ENCODE measurements at places on chromosomes 13 and 19. TPM values are rescaled to one million over a fixed set of nuclear protein-coding genes. Genes with fewer than 3 reads are reported as not detected.
A peak's percentile ranks its signal among the peaks of the same experiment; 100 is the strongest.

GRCh38 chr19:19751846-19752245 is 18.9 kb upstream of the ZNF14 start:
- no peak overlapping the region for H3K4me3 ChIP-seq
- H3K27me3 ChIP-seq, result no peaks in the 10 kb centered on the region
- H3K4me1 ChIP-seq, result no peaks in the 10 kb centered on the region

GRCh38 chr13:111945086-111945485 is 121.9 kb upstream of the SOX1 start:
- H3K27ac ChIP-seq, result no peak overlapping the region
- H3K36me3 ChIP-seq, result no peaks in the 10 kb centered on the region
- DNase-seq, result no peak
- no peak overlapping the region for H3K4me3 ChIP-seq
- H3K27me3 ChIP-seq, result no peaks in the 10 kb centered on the region

DNA sequence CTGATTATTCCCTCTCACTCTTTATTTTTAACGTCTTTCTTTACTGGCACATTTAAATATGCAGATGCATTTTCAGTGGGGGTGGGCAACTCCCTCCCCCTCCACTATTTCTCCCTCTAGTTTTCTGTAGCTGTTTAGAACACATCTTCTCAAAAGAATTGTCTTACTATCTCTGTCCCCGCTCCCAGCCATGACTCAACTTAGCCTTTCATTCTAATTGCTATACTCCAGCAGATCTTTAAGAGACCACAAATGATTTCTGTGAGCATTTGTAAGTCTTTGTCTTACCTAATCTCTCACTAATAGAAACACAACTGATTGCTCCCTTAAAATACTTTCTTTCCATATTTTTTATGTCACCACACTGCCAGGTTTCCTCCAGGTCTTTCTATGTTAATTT is 350.9 kb downstream of the SPRY2 start:
- H3K4me3 ChIP-seq, result no peak overlapping the region
- H3K36me3 ChIP-seq, result no peaks in the 10 kb centered on the region
- DNase-seq, result no peak
- H3K27me3 ChIP-seq, result no peaks in the 10 kb centered on the region
- no peak overlapping the region for H3K27ac ChIP-seq

DNA sequence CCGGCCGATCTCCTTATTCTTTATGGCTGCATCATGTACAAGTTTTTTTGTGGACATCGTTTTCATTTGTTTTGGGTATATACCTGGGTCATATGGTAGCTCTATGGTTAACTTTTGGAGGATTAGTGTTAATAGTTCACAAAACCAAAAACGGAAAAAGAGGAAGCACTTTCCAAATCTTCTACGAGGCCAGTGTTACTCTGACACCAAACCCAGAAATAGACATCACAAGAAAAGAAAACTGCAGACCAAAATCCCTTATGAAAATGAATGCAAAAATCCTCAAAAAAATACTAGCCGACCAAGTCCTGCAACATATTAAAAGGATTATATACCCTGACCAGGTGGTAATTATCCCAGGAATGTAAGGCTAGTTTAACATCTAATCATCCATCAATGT is 29.8 kb downstream of the ADGRE2 start:
- no peaks in the 10 kb centered on the region for H3K4me1 ChIP-seq
- no peaks in the 10 kb centered on the region for H3K27me3 ChIP-seq
- H3K27ac ChIP-seq, result no peak overlapping the region
- no peaks in the 10 kb centered on the region for H3K36me3 ChIP-seq

- no peak overlapping the region for H3K4me3 ChIP-seq
- H3K27ac ChIP-seq, result no peak overlapping the region
- H3K4me1 ChIP-seq, result peaks cover 13% of the 10 kb centered on the region
- peaks cover 92% of the 10 kb centered on the region for H3K36me3 ChIP-seq
- no peaks in the 10 kb centered on the region for H3K27me3 ChIP-seq
- no peak for DNase-seq
These were observed 6.3 kb downstream of the DPP9 start for GRCh38 chr19:4717191-4717965.

- H3K36me3 ChIP-seq, result no peaks in the 10 kb centered on the region
- no peaks in the 10 kb centered on the region for H3K27me3 ChIP-seq
- H3K27ac ChIP-seq, result no peak overlapping the region
- no peak for DNase-seq
- no peaks in the 10 kb centered on the region for H3K4me1 ChIP-seq
These were observed 53.6 kb downstream of the GATAD2A start for GRCh38 chr19:19459073-19459472.

GRCh38 chr13:66655847-66656454 is 574.2 kb downstream of the PCDH9 start:
- DNase-seq, result no peak
- H3K4me3 ChIP-seq, result no peak overlapping the region
- H3K36me3 ChIP-seq, result no peaks in the 10 kb centered on the region
- peaks cover 16% of the 10 kb centered on the region for H3K4me1 ChIP-seq

DNA sequence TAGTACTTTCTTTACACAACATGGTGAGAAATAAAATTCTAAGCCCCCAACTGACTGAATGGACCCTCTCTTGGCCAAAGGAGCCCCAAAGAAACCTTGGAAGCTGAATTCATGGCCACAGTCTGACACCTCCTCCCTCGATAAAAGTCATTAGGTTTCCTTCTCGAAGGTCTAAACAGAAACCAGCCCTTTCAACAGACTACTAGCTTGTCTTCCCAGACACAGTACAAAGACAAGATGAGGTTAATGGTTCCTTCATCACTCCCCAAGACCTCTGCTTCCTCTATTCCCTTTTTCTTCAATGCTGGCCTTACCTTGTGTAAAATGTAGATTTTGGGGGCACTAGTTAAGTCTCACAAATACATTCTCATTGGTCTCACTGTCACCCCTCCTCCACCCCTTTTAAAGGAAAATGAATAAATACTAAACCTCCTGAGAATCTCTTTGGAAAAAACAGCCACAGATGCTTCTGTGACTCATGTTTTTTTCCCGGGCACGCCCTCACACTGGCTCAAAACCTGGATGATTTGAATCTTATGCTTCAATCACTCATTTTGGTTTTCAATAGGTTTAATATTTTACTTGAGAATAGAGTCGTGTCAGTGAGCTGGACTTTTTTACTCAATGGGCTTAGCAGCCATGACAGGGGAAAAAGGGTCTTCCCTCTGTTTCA is 65.8 kb upstream of the MED4 start:
- no peak for DNase-seq
- no peaks in the 10 kb centered on the region for H3K27me3 ChIP-seq
- H3K36me3 ChIP-seq, result no peaks in the 10 kb centered on the region
- no peak overlapping the region for H3K4me3 ChIP-seq
- peak overlapping the region; percentile 50 for H3K27ac ChIP-seq

Gene ZNF681
- 1.2 TPM for polyA plus RNA-seq

Gene ZNF583
- polyA plus RNA-seq, result 1.4 TPM

Measured in sigmoid colon (tissue), 7 donors.